ENCODE measurements at places on chromosomes 7 and 10.

- DNase-seq = no peak
These were observed 1.6 kb downstream of the GLUD1 start for GRCh38 chr10:87092861-87093631.

DNA sequence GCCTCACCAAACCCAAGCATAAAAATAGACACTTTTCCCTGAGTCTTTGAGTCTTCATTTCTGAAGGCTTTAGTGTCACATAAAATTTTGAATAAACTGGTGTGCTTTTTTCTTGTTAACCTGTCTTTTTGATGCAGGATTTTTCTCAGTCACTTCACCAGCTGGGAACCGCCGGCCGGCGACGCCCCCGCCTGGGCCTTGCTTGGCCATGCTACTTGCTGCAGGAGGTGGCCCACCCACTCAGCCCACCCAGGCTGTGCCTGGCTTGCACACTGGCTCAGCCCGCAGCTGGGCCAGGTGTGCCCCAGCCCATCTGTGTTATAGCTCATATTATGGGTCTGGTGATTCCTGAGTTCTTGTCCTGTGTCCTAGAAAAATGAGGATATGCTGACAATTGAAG, 247.4 kb upstream of the CACNA2D1 start:
- no peak for DNase-seq

DNA sequence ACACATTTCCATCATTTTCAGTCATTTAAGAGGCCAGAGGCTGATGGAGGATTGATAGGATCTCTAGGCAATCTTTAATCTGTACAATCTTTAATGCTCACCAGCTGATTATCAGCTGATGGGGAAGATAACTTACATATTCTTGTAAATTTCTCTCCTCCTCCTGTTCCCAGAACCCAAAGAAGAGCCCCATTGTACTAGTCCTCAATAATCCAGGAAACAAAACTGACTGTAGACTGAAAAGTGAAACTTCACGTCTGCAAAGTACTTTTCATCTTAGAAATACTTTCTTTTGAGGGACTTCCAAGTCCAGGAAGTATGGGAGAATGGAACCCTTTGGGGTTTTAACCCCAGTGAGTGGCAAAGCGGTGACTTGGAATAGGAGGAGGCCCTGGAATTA, 283.3 kb downstream of the FRMD4A start:
- DNase-seq = no peak

- DNase-seq = no peak
These were observed 89.7 kb upstream of the RET start for GRCh38 chr10:42987121-42987541.

DNA sequence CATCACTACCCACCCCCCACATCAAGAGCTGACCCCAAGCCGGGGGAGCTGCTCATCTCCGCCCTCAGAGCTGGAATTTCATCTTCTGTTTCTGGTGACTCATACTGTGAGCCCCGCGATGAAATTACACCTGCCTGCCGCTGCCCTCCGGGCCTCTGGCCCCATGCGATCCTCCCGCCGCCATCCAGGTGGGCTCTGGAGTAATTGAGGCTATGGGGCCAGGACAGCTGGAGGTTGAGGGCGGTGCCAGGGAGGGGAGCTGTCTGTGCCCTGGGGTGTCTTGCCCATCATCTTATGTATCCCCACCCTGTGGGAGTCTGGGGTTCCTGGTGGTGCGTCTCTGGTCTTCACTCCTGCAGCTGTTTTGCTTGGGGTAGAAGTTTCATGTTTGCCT, 9.0 kb downstream of the GTF2IRD1 start:
- no peak for DNase-seq

- DNase-seq = no peak
These were observed 14.7 kb downstream of the GRID2IP start for GRCh38 chr7:6536262-6537260.

GRCh38 chr10:28403090-28403489, 100.2 kb upstream of the MPP7 start:
- DNase-seq = no peak

GRCh38 chr10:87868277-87868676, 4.9 kb downstream of the PTEN start:
- DNase-seq = no peak

Data from brain pericyte (primary cell).